H7 (cell line): ENCODE measurements at places on chromosomes 5 and 9. TPM values are rescaled to one million over a fixed set of nuclear protein-coding genes. Genes with fewer than 3 reads are reported as not detected.

DNA sequence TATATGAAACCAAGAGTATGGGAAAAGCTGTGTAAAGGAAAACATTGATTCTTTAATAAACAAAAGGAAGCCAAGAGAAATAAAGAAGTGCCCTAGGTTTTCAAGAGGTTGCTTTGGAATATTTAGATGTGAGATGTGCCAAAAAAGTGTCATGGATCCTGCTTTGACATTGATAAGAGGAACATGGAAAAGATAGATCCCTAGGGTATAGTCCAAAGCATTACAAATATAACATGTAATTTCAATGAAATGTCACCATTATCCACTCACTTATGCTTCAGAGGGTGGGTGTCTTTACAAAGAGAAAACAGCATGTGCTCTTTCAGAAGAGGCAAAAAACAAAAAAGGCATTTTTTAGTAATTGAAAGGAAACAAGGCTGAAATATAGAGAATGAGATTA is 1196.7 kb downstream of the EFNA5 start:
- no peak for DNase-seq

- no peak for DNase-seq
Measured at GRCh38 chr5:177509991-177510566, 453 bp upstream of the DOK3 start.

GRCh38 chr5:74850789-74851425 is 15.3 kb downstream of the FAM169A start:
- no peak for DNase-seq

GRCh38 chr9:91903126-91903911 is 46.7 kb downstream of the ROR2 start:
- no peak for DNase-seq

- DNase-seq: no peak
Measured at GRCh38 chr5:178205749-178206047, 1.4 kb downstream of the HNRNPAB start.

IFNB1 gene
- not detected in 2 replicates for total RNA-seq

TLE1 gene
- total RNA-seq: 84.1 and 107 TPM in 2 replicates

ZFP62 gene
- total RNA-seq: 20.6 and 31.1 TPM in 2 replicates

ADGRV1 gene
- total RNA-seq: 28.8 and 44.2 TPM in 2 replicates

DNA sequence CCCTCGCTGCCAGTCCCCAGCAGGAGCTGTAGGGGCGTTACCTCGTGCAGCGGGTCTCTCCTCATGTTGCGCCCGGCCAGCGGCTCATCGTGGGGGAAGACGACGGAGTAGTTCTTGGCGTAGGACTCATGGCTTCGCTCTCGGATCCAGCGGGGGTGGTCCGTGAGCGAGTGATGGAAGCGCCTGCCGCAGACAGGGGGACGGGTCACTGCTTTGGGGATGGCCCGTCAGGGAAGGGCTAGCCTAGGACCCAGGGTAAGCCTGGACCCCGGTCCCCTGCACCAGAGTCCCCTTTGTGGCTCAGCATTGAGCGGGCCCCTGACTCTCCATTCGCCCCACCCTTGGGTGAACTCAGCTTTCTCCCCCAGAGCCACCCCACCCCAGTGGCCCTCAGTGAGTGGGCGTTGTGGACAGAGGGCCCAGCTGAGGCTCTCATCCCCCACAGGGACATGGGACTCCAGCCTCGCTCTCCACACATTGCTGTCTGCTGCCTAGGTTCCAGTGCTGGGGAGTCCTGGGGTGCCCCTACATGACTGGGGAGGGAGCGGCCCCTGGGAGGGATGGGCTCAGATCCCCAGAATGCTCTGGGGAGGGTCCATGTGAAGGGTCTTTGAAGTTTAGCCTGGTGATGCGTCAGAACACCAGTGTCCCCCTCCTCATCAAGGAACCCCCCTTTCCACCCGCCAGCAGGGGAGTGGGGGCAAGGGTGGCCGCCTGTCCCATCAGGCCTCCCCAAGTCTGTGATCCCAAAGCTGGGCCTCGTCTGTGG is 29.7 kb downstream of the SARDH start:
- peak; percentile 43 for DNase-seq

DNA sequence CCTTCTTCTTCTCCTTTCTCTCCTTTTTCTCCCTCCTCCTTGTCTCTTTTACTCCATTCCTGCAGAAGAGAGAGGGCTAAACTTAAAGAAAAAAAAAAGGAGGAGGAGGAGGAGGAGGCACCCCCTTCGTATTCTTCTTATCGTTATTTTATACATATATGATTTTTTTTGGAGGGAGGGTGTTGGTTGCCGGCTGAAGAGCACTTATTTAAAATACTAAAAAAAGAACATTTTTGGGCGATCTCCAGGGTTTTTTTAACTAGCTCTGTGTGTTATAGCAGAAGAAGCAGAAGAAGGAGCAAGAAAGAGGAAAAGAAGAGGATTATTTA is 381 bp downstream of the NR2F1 start:
- DNase-seq: no peak

PPP2R2B gene
- total RNA-seq: 60.2 and 75.5 TPM in 2 replicates

- DNase-seq: no peak
Measured at GRCh38 chr5:141742144-141742543, 60.1 kb upstream of the ARAP3 start.

TRIM23 gene
- 12.6 and 14.3 TPM in 2 replicates for total RNA-seq

PCDHB13 gene
- 0.03 TPM in 1 of 2 replicates, not detected in the other for total RNA-seq

BTNL8 gene
- total RNA-seq: 0.21 and 0.22 TPM in 2 replicates

DNA sequence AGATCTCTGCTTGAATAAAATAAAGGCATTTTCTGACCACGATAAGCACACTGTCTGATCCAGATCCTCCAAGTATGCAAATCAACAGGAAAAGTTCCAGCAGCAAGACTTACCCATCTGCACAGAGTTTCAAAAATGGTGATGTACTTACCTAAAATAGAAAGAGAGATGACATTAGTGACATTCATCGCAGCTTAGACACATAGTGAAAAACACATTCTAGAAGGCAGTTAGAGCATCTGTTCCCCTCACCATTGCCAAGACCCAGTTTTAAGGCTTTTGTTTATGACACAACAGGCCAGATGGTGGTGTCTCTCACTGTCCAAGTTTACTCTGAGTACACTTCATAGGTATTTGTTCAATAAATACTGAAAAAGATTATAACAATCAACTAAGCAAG is 207.7 kb downstream of the PDE4D start:
- no peak for DNase-seq

DNA sequence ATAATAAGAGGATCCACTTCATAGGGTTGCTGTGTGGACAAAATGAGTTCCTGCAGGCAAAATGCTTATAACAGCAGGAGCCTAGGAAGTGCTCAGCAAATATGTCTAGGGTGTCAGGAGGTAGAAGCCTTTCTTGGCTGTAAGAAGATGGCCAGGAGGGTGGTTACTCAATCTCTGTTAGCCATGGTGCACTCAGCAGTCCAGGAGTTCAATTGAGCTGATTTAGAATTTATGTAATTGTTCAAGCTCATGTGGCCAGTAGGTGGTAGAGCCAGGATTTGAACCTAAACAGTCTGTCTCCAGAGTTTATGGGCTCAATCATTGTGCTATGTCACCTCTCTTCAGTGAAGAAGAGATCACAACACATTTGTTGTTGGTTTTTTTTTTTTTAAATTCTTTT is 381.2 kb downstream of the KIF4B start:
- no peak for DNase-seq

DNA sequence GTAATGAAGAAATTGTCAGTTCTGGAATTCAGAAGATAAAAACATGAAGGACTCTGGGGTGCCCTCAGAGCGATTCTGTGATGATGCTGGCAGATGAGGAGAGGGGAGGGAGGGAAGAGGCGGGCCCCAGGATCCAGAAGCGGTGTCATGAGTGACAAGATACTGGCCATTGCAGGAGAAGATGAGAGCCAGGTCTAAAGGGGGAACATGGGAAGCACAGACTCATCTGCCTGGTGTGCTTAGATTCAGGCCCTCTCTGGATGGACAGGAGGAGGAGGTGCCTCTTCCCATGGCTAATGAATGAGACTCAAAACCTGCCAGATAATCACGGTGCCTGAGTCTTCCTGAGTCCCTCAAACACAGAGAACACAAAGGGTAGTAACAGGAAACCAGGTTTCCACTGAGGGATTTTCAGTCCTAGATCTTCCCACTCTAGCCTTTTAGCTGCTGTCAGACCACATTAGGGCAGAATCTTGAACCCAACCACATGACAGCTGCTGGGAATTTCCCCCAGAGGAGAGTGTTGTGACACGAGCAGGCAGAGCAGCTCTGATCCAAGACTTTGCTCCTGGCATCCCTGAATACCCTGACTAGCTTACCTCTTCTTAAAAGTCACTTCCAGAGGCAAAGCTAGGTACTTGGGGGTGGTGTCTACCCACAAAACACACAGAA is 28.2 kb upstream of the HSPA9 start:
- no peak for DNase-seq

GLRA1 gene
- total RNA-seq: not detected in 2 replicates

DNA sequence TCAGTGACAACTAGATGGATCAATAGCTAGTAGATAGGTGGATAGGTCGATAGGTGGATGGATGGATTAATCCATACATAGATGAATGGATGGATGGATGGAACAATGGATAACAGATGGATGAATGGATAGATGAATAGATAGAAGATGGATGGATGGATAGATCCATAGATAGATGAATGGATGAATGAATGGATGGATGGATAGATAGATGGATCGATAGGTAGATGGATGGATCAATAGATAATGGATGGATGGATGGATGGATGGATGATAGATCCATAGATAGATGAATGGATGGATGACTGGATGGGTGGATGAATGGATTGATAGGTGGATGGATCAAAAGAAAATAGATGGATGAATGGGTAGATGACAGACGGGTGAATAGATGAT is 5.1 kb downstream of the SLC6A3 start:
- DNase-seq: no peak

GRCh38 chr9:93355827-93356226 is 95.7 kb upstream of the FAM120A start:
- no peak for DNase-seq

FOXD1 gene
- 2.5 and 2.6 TPM in 2 replicates for total RNA-seq

LHX3 gene
- 0.07 TPM in 1 of 2 replicates, not detected in the other for total RNA-seq

IFNA13 gene
- not detected in 2 replicates for total RNA-seq

DNA sequence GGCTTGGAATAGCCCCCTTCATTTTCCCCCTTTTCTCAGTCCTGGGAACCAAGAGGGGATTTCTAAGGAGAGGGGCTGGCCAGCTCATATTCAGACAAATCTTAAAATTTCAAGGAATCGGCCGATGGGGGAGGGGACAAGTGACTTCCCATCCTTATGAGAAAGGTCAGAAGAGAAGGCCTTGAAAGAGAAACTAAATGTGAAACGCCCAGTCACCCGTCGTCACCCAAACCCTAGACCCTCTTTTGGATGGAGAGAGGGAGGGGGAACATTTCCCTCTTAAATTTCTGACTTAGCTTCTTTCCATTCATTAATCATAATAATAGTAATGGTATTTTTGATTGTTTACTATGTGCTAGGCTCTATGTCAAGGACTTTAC is 850 bp upstream of the CCL19 start:
- DNase-seq: no peak

DNA sequence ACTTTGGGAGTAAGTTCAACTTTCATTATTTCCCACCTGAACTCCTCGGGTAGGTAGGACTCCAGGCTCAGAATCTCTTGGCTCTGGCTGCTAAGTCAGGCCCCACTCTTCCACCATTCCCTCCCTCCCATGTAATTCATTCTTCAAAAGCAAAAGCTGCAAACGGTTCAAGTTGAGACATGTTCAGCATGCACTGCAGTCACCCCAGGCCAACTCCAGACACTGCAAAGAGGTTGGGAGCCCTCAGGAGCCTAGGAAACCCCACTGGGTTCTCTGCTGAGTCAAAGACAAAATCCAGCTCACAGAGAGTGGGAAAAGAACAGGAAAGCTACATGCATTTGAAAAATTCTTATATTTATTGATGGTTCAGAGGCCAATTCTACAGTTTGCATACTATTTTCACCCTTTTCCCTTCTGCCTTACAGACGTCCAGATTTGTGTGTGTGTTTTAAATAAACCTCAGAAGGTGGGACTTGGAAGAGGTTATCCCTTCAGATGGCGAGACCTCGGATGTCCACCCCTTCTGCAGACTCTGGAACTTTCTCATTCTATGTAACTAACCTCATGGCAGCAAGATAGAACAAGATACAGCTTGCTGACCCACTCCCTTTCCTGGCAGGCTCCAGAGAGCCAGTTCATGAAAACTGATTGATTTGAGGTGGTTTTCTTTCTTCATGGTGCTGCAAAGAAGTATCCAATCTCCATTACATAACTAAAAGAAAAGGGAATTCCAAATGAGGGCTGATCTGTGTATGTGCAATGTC is 65.7 kb upstream of the EQTN start:
- DNase-seq: no peak

- DNase-seq: no peak
Measured at GRCh38 chr5:105218018-105218417, 1655.4 kb upstream of the NUDT12 start.

DNA sequence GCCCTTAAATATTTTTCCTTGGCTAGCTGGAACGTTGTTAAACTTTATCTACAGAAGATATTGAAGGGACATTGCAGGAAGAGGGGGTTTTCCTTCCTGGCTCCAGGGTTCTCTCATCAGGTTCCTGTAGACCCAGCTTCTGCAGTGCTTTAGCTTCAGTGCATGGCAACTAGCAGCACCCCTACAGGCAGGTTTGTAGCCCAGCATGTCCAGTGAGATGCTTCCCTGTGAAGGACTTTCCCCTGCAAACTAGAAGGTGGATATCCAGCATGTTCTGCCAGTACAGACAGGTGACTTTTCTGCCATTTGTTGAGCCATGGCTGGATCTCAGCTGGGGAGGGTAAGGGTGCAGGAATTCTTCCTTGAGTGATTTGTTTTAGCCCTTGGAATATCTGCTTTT is 10.4 kb downstream of the CCL28 start:
- peak; percentile 50 for DNase-seq

DNA sequence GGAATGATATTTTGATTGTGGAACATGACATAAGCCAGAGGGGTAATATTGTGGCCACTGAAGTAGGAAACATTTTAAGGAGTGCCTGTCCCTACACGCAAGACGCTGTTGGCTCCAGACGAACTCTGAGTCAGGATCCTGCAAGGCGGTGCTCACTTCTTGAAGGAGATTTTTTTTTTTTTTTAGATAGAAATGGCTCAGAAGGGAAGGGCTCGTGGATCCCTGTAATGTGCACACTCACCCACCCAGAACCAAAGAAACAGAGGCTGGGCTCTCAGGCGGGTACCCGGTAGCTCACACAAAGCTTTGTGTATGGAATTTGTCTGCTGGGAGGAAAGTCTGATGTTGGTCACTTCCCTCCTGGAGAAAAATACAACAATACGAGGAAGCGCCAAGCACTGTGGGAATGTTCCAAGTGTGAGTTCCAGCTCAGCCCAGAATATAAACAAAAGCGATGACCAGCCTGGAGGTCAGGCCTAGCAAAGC is 25.7 kb downstream of the RAPGEF1 start:
- no peak for DNase-seq
